ENCODE measurements at places on chromosomes 13 and 19.
A peak's percentile ranks its signal among the peaks of the same experiment; 100 is the strongest.

- no peak for DNase-seq
These were observed 23.6 kb downstream of the CEACAM8 start for GRCh38 chr19:42571116-42571515.

DNA sequence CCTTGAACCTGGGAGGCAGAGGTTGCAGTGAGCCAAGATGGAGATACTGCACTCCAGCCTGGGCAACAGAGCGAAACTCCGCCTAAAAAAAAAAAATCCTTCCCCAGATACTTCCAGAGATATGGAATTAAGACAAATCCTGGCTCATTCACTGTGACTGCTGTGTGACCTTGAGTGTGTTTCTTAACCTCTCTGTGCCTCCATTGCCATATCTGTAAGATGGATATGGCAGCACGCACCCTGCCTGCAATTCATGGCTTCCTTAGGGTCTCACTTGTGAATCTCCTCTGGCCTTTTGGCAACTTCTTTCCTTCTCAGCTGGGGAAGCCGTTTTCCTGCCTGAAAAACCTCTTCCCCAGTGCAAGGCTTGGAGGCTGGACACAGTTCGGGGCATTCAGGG lies 33.8 kb upstream of the ONECUT3 start:
- no peak for DNase-seq

GRCh38 chr19:46626446-46626845 lies 1.6 kb upstream of the PTGIR start:
- DNase-seq = no peak

- DNase-seq = peak; percentile 78
These were observed 144.1 kb downstream of the DPF1 start for GRCh38 chr19:38079926-38080380.

DNA sequence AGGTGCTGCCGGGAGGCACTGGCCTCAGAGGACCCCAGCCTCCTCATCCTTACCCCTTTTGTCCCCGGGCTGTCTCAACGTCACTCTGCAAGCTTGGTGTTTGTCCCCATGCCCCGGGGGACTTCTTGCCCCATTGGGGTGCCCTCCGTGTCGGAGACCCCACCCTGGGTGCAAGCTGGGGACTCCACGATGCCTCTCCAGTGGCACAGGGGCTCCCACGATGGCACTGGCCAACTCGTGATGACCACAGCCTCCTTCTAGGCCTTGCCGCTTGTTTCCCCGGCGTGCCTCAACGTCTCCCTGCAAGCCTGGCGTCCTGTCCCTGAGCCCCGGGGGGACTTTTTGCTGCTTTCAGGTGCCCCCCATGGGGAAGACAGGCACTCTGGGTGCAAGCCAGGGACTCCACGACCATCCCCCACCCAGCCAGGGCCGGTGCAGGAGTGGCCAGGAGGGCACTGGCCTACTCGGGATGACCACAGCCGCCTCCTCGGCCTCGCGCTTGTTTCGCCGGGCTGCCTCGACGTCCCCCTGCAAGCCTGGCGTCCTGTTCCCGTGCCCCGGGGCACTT lies 237.0 kb downstream of the TUBA3C start:
- no peak for DNase-seq

GRCh38 chr13:58611117-58611516 lies 979.6 kb downstream of the PCDH17 start:
- DNase-seq = no peak

GRCh38 chr19:28489126-28489660 lies 723.8 kb downstream of the UQCRFS1 start:
- DNase-seq = no peak

- DNase-seq = no peak
These were observed 13.9 kb upstream of the KATNAL1 start for GRCh38 chr13:30321256-30321655.

DNA sequence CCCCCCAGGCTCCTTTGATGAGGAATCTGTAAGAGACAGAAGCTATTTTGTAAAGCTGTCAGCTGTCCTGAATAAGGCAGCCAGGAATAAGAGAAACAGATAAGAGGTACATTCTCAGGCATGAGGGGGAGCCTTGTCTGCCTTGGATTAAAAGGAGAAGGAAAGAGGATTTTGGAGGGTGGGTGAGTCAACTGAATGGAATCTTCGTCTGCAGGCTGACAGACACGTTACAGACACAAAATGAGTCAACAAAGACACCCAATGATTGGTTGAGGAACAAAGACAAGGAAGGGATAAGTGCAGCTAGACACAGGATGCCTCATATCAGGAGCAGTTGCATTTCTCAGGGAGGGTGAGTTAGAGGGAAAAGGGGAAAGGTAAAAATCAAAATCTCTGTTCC lies 162.5 kb downstream of the OLFM4 start:
- peak; percentile 80 for DNase-seq

DNA sequence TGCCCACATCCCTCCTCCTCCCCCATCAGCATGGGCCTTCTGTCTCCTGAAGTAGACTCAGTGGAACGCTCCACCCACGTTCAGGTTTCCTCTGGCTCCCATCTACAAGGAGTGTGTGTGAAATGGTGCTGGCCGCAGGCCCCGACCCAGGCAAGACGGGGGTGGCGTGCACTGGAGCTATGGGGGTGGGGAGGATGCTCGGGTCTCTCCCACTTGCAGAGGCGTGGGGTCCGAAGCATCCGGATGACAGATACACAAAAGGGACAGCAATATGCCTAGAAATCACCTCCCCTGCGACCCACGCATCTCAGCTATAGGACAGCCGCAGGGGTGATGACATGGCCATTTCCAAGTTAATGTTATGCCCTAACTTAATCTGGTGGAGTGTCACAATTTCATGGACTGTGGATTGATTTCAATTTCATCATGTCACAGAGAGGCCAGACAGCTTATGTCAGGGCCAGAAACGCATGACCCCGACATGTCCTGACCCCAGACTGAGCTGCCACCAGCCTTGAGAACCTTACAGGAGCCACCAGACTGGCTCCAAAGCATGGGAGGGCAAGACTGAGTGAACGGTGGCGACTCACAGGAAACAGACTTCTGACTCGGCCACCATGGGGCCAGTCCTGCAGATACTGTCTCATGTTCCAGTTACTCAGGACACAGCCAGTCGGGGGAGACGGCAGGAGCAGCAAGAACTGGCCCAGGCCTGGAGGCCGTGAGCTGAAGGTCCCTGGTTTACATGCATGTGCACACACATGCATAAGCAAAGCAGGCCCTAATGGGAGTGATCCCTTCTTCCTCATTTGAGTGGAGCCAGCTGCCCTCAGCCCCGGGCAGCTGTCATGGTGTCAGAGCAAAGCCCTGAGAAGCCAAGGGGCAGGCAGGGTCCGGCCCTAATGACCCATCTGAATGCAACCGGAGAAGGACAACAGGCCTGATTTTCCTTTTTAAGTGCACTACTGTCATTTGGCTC lies 82.2 kb downstream of the SLC7A1 start:
- no peak for DNase-seq

- no peak for DNase-seq
These were observed 60.5 kb downstream of the ZMYM2 start for GRCh38 chr13:20019043-20019442.

- no peak for DNase-seq
These were observed 81.2 kb downstream of the TRPC4 start for GRCh38 chr13:37788346-37788745.

DNA sequence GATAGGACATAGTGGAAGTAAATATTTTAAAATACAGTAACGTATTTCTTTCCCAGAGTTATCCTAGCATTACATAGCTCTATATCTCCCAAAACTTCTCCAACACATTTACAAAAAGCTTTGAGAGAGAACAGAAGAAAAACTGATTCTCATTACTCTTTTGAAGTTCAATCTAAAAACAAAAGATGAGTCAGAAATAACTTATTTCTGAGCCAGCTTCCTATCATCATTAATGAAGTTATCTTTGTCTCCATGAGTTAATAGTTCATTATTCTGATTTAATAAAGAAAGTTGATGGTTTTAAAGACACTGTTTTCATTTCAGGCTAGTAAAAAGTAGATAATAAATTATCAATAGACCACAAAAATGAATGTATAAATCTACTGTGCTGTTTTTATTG lies 446.7 kb upstream of the SPRY2 start:
- no peak for DNase-seq

DNA sequence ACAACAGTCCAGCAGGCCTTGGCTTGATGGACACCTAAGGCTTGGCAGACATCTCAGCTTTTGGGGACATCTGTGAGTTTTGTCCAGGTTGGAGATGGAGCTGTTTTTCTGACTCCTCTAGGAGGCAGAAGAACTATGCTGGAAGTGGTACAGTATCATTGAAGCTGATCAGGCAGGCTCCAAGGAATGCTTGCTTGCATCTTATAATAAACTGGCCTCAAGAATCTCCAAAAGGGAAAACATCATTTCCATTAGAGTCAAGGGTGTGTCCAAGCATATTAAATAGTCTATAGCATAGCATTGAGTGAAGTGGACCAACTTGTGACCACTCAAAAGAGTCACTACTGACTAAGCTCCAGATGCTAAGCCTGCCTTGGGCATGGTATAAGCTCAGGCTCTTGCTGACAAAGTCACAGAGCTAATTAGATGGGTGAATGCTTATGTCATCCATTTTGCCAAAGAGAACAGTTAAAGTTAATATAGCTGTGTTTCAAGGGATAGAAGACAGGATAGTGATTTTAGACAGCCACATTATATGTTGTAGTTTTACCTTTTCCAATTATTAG lies 216.0 kb downstream of the DNAJC15 start:
- no peak for DNase-seq

DNA sequence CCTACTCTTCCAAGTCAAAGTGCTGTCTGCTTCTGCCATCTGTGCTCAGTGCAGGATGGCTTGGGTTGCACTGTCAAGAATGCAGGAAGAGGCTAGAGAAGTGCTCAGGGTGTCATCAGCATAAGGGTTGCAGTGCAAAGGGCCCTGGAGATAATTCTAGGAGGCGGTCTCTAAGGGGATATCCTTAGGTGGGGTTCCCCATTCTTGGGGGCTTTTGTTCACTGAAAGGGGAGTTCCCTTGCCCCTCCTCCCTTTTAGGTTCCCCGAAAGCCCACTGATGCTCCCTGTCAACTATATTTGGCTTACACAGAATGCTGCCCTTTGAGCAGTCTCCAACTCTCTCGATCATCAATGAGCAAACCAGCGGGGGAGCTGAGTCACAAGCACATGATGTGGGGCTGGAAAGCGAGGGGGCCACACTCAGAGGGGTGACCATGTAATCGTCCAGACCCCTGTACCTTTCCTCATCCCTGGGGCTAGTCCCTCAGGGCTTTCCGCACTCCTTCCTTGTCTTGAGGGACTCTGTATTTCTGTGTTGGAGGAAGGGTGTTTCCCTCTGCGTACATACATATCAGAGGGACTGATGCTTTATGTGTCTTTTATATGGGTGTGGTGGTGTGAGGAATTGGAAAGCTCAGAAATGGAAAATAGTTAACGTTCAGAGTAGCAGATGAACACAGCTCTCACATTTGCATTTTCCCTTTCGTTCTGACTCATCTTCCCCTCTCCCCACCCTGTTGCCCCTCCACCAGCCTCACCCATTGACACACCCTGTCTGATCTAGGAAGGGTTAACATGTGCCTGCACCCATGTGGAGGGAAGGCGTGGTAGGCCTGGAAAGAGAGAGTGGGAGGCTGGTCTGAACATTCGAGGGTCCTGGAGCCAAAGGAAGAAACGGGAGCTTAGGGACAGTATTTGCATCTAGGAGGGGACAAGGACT lies 6.7 kb downstream of the ZBTB32 start:
- DNase-seq = no peak

DNA sequence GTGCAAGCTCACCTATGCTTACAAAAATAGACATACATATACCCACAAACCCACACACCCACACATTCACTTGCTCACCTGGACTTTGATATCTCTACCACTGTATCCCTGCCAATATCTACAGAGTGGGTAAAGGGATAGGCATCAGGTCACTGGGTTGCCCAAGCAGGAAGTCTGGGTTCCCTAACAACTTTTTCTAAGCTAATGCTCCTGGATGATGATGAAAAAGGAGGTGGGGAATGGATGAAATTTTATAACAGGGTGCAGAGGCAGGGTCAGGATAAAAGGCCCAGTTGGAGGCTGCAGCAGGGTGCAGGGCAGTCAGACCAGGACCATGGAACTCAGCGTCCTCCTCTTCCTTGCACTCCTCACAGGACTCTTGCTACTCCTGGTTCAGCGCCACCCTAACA lies at the start of gene CYP2B6:
CYP2B6 (plus strand) TSS at position 311 of the 410 bp plus-strand sequence; CDS start at position 335, 24 bp downstream.
- DNase-seq = no peak

DNA sequence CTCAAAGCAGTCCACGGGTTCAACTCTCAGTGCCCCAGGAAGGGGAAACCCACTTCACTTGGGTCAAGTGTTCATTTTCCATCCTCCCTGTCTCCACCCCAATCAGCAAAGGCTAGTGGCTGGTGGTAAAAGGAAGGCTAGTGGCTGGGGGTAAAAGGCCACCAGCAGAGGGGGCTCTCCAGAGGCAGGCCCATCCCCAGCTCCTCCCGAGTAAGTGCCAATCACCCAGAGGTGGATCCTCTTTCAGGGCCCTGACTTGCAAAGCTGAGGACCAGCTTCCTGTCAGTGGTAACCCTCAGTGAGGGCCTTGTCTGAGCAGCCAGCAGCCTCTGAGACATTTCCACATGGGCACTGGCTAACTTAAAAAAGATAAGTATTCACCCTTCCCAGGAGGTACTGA lies 22.0 kb upstream of the TPT1 start:
- no peak for DNase-seq

GRCh38 chr19:46413262-46414031 lies at the start of gene CCDC8:
CCDC8 (minus strand) TSS chr19:46413564; CDS start chr19:46412810, 754 bp downstream.
- DNase-seq = peak; percentile 59

DNA sequence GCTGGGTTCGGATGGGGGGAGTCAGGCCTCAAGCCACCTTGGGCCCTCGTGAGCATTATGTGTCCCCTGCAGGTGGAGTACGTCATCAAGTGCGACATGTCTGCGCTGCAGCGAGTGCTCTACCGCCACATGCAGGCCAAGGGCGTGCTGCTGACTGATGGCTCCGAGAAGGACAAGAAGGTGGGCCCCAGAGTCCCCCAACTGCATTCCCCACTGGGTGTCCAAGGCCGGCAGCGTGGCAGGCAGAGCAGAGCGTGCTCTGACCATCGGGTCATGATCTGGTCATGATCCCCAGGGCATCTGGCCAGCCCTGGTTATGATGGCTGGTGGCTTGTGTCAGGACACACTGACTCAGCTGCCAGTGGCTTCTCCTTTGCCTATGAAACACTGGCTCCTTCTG lies 63.4 kb downstream of the SMARCA4 start:
- no peak for DNase-seq

DNA sequence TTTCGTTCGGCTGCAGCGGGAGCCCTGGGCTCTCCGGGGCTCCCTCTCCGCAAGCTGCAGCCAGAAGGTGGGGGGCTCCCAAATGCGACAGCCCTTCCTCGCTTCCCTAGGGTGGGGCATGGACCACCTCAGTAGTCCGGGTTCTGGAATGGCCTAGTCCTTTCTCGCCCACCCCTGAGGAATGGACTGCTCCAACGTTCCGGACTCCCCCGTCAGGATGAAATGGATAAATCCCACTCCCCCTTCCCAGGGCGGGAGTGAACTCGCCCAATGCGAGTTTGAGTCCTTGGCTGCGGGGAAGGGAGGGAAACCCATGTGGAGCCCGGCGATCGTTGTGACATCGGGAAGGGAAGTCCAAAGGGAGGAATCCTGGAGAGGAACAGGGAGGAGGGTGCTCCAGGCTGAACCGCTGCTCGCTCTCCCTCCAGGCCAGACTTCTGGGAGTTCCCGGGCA lies 5.5 kb downstream of the HRC start:
- DNase-seq = peak; percentile 65

Data from urothelium cell line (cell line).